Activated B cell treated with CpG ODN at 0.5 μM for 24 hours (primary cell): ENCODE measurements at places on chromosomes 4 and X.

DNA sequence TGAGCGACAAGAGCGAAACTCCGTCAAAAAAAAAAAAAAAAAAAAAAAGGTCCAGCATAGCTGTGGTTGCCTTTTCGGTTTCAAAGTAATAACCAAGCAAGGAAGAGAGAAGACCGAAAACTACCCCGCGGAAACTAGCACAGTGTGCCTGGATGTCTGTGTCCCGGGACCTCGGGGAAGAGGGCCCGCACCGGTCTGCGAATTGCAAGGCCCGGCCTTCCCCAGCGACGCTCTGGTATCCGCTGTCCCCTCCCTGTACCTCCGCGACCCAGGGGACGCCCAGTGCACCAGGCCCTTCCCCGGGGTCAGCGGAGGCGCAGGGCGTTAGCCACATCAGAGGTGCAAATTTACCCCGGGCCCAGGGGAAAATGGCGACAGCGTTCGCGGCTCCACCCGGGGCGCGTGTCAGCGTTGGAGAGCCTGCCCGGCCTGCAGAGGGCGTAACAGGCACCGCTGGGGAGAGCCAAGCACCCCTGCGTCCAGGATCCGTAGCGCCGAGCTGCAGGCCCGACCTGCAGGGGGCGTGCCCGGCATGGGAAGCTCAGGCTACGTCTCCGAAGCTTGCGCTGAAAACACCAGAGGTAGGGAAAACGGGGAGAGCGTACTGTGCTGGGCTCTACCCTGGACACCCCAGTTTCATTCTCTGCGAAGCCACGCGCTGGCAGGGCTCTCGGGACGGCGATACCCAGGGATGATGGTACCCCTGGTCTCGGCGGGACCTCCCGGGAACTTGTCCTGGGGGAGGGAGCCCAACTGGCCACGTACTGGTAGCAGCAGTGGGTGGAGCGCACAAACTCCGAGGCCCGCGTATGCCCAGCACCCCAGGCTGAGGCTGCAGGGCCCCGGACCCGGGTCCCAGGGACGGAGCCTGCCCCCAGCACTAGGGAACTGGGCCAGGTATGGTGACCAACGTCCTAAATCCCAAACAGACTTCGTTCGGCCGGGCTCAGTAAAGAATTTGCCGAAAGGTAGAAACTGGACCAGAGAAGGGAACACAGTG is 16.2 kb downstream of the NKX6-1 start:
- peaks cover 71% of the 10 kb centered on the region for H3K27me3 ChIP-seq
- H3K4me1 ChIP-seq: peaks cover 5% of the 10 kb centered on the region
- DNase-seq: no peak
- no peak overlapping the region for H3K4me3 ChIP-seq
- H3K27ac ChIP-seq: no peak overlapping the region

GRCh38 chrX:142089193-142089592 is 115.9 kb downstream of the MAGEC2 start:
- no peaks in the 10 kb centered on the region for H3K27me3 ChIP-seq
- H3K4me3 ChIP-seq: no peak overlapping the region
- DNase-seq: no peak
- H3K27ac ChIP-seq: no peak overlapping the region
- H3K4me1 ChIP-seq: no peaks in the 10 kb centered on the region

DNA sequence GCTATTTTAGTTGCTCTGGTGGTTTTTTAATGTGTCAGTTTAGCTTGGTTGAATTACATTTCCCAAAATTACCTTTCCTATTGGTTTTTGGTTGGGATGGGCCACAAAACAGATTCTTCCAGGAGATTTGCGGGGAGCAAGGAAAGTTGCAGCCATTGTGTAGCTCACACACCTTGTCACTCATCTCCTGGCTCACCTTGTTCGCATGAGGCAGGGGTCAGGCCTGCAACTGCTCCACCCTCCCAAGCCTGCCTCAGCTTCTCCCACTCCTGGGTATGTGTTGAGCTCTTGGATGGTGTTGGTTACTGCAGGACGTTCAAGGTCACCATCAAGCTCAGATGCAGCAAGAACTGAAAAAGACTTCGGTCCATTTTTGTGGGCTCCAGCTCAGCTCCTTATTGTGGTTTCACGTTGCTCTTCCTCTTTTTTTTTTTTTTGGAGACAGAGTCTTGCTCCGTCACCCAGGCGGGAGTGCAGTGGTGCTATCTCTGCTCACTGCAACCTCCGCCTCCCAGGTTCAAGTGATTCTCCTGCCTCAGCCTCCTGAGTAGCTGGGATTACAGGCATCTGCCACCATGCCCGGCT is 95.6 kb upstream of the METTL14 start:
- no peak overlapping the region for H3K27ac ChIP-seq
- peaks cover 9% of the 10 kb centered on the region for H3K36me3 ChIP-seq
- peaks cover 12% of the 10 kb centered on the region for H3K27me3 ChIP-seq

DNA sequence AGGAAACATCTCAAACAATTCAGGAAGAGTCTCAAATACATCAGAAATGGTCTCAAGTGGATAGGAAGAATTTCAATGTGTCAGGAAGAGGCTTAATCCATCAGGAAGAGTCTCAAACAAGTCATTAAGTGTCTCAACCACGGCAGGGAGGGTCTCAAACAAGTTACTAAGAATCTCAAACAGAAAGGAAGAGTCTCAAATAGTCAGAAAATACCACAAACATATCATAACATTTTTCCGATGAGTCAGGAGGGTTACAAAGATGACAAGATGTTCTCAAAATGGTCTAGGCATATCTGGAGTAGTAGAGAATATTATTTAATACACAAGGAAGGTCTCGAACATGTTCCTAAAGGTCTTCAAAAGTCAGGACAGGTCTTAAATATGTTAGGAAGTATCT is 109.3 kb upstream of the USP9X start:
- no peaks in the 10 kb centered on the region for H3K36me3 ChIP-seq
- peaks cover 2% of the 10 kb centered on the region for H3K27me3 ChIP-seq
- no peaks in the 10 kb centered on the region for H3K4me1 ChIP-seq
- no peak overlapping the region for H3K27ac ChIP-seq
- no peak for DNase-seq

DNA sequence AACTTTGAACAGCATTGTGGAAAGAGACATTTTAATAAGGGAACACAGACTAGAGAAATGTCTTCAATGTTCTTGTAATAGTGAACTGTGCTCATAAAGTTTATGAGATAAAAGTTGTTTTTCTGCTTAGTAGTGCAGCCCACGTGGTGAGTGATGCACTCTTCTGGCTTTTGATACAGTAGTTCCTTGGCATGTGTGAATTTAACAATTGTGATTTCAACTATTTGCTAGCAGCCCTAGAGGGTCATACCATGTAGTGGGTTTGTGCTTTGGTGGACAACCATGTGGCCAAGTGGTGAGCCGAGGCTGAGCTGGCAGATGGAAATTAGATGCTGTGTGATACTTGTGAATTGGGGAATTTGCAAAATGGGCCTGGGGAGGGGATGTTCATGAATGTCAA is 116.2 kb upstream of the SLC4A4 start:
- no peaks in the 10 kb centered on the region for H3K4me1 ChIP-seq
- H3K36me3 ChIP-seq: no peaks in the 10 kb centered on the region
- DNase-seq: no peak
- peaks cover 19% of the 10 kb centered on the region for H3K27me3 ChIP-seq
- H3K4me3 ChIP-seq: no peak overlapping the region

GRCh38 chr4:5710961-5711478 is at the start of gene EVC:
Gene EVC, plus strand, starts transcription at chr4:5711201. Its CDS starts 180 bp downstream, at chr4:5711381.
- no peak for DNase-seq
- H3K36me3 ChIP-seq: no peaks in the 10 kb centered on the region
- H3K27ac ChIP-seq: no peak within 1 kb of the TSS
- H3K4me1 ChIP-seq: peaks cover 22% of the 10 kb centered on the region
- H3K4me3 ChIP-seq: peak within 1 kb of the TSS; percentile 67

- H3K27me3 ChIP-seq: no peaks in the 10 kb centered on the region
- no peaks in the 10 kb centered on the region for H3K36me3 ChIP-seq
- DNase-seq: no peak
- H3K4me1 ChIP-seq: peaks cover 2% of the 10 kb centered on the region
Observed at GRCh38 chrX:123753656-123754350, 21.0 kb upstream of the THOC2 start.

GRCh38 chrX:109626637-109627036 is 1.7 kb upstream of the KCNE5 start:
- H3K27me3 ChIP-seq: no peaks in the 10 kb centered on the region
- no peak overlapping the region for H3K4me3 ChIP-seq
- no peaks in the 10 kb centered on the region for H3K36me3 ChIP-seq
- H3K4me1 ChIP-seq: no peaks in the 10 kb centered on the region
- DNase-seq: no peak

GRCh38 chr4:90815569-90815968 is 688.4 kb downstream of the CCSER1 start:
- no peak overlapping the region for H3K4me3 ChIP-seq
- H3K27me3 ChIP-seq: no peaks in the 10 kb centered on the region
- H3K4me1 ChIP-seq: no peaks in the 10 kb centered on the region

DNA sequence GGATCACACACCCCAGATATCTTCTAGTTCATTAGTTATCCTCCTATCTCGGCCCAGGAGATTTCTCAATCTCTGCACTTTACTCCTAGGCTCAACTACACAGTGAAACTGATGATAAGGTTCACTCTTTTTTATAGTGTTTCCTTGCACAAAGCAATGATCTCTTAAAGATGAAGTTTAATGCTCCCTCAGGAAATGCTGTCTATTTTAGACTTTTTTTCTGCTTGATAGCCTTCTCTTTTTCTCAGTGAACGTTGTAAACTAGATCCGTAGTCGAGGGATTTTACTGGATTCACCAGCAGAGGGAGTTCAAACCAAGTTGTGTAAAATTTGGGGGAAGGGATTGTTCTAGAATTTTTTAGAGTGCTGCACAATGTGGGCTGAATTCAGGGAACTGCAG is 269.6 kb downstream of the GBA3 start:
- DNase-seq: no peak
- no peaks in the 10 kb centered on the region for H3K27me3 ChIP-seq
- no peaks in the 10 kb centered on the region for H3K36me3 ChIP-seq
- no peak overlapping the region for H3K4me3 ChIP-seq

- H3K36me3 ChIP-seq: no peaks in the 10 kb centered on the region
- H3K4me3 ChIP-seq: no peak overlapping the region
- no peaks in the 10 kb centered on the region for H3K27me3 ChIP-seq
- no peak for DNase-seq
Observed at GRCh38 chr4:6916069-6916586, 6.5 kb downstream of the TBC1D14 start.

DNA sequence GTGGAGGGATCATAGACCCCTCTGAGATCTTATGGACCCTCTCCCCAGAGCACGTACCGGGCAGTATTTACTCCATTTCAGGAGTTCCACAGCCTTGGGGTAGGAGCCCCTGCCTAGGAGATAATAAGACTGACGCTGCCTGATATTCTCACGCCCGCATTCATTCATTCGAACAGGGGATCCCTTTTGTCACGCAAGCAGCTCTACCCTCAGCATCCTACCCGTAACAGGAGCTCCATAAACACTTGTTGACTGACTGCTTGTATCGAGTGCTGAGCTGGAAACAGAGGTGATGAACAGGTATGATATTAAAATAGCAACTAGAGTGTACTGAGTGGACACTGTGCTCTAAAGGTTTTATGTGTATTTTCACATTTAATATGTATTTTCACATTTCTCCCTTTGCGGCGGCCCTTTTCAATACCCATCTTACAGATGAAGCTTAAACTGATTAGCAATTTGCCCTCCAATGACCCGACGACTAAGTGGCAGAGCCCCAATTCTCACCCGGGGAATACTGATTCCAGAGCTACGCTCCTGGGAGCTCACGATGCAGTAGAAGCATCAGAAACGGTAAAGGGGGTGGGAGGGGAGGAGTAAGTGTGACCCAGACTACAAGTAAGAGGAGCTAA is 888 bp downstream of the RAB28 start:
- peaks cover 12% of the 10 kb centered on the region for H3K36me3 ChIP-seq
- H3K4me1 ChIP-seq: peaks cover 21% of the 10 kb centered on the region
- no peak for DNase-seq

DNA sequence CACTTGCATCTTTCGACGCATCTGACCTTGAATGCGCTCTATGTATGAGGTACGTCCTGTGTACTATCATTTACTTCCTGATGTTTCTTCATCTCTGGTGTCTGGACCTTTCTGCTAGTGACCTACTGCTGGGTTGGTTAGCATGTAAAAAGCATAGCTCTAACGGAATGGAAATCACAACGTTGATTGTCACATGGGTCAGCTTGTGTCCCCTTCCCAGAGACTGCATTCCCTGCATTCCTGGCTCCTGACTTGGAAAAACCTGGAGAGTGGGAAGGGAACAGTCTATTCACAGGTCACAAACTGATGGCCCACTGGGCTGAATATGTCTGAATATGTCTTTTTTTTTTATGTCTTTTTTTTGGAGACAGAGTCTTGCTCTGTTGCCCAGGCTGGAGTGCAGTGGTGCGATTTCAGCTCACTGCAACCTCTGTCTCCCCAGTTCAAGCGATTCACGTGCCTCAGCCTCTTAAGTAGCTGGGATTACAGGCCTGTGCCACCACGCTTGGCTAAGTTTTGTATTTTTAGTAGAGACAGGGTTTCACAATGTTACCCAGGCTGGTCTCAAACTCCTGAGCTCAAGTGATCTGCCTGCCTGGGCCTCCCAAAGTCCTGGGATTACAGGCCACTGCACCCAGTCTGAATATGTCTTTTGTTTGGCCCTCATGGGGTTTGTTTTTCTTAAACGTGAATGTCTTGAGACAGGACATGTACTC is 16.3 kb downstream of the LONRF3 start:
- H3K27ac ChIP-seq: no peak overlapping the region
- no peak overlapping the region for H3K4me3 ChIP-seq
- peaks cover 4% of the 10 kb centered on the region for H3K27me3 ChIP-seq
- peaks cover 7% of the 10 kb centered on the region for H3K4me1 ChIP-seq

DNA sequence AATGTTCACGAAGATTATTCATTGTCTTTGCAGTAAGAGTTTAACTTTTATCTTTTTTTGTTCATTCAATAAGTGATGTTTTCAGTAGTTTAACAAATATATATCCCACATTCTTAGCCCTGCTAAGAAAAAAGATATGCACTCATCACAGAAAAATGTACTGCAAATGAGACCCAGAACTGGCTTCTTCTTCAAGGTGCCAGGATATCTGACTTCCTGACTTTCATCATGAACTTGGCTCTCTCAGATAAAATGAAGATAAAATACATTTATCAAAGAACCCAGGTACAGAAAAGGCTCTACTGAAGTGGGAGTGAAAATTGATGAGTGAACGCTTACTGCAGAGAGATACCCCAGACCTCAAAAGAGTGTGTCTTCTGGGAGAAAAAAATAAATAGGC is 177.8 kb upstream of the DKK2 start:
- DNase-seq: no peak
- no peak overlapping the region for H3K27ac ChIP-seq
- no peaks in the 10 kb centered on the region for H3K4me1 ChIP-seq
- no peaks in the 10 kb centered on the region for H3K27me3 ChIP-seq
